ENCODE measurements at places on chromosomes 3 and 15. TPM values are rescaled to one million over a fixed set of nuclear protein-coding genes. Genes with fewer than 3 reads are reported as not detected.

STRC gene
- not detected for total RNA-seq

CCDC32 gene
- total RNA-seq: 15.6 TPM

DNA sequence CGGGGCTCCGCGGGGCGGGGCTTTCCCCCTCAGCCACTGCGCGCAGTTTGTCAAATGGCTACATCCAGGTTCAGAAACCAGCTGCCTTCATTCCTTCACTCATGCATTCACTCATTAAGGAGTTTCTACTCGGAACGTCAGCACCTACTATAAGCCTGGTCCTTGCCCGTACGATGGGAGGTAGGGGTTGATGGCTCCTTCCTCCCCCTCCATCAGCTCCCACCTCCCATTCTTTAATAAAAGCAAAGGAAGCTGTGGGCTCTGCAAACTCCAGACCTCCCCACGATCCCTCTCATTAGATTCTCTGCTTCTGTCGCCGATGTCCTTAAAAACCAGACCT, 267 bp upstream of the CFAP92 start:
- no peak for DNase-seq

ZNF660 gene
- total RNA-seq: 0.49 TPM

- DNase-seq: no peak
These were observed 20.4 kb downstream of the SPTSSB start for GRCh38 chr3:161350916-161351315.

ZNF710 gene
- total RNA-seq: 5.4 TPM

DNA sequence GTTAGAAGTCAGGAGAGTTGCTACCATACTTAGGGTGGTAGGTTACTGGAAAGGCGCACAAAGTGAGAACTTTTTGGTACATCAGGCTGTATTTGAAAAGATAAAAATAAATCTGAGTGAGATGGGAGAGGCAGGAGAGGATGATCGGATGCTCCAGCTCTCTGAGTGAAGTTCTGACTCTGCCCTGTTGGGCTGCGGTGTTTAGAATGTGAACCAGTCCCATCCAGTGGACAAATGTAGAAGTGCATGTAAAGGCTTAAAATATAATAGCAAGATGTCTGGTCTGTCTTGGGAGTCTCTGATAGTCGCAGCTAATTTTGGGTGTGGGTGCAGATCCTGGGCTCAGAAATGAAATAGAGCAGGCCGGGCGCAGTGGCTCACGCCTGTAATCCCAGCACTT, 30.4 kb downstream of the ACKR2 start:
- DNase-seq: no peak

CCR5 gene
- total RNA-seq: 0.49 TPM

GRCh38 chr3:32443478-32443877, 51.8 kb downstream of the CMTM7 start:
- DNase-seq: no peak

DNA sequence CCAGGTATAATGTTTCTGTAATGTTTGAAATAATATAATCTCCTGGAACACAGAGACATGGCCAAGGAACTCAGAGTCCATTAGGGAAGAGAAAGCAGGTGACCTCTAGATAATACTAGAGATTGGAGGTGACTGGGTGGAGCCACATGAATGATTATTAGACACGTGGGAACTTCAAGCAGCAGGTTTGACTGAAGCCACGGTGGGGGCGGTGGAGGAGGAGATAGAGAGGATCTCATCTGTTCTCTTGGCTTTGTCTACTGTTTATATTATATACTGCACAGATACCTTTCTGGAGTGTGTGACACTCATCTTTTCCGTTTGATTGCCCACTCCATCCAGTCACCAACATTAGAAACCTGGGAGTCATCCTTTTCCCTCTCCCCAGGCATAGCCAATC, 33.7 kb downstream of the KIF7 start:
- DNase-seq: no peak

DNA sequence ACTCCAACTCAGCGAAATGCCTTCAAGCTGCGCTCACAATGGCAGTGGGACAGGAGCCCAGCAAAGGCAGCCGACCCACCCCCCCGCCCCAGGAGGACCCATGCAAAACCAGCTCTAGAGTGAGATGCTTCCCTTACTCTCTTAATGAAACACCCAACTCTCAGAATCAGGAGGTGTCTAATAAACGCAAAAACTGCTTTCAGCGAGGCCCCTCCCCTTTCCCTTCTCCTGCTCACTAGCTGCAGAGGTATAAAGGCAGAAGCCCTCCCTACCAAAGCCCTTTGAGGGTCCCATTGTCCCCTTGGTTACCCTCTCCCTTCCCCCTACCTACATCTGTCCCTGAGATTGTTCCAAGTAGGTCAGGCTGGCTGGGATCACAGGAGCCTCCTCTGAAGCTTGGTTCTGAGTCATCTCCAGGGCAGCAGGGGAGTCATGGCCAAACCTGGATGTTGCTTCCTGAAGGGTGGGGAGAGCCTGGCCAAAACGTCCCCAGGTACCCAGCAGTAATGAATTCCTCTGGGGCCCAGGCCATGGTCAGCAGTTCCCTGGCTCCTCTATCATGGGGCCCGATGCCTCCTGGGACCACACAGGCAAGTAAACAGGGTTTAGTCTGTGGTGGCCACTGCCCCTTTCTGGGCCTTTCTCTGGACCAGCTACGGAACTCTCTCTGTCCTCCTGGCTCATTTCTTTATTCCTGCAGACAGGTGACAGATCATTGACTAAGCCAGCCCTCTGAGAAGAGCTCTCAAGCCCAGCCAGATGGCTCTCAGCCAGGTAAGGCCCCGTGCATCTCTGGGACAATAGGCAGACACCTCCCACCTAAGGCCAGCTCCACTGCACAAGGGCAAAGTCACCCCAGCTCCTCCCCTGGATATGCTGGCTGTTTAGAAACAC, 8.6 kb downstream of the KLHL25 start:
- DNase-seq: no peak

ASB14 gene
- 9.0 TPM for total RNA-seq

GRCh38 chr3:40961104-40961857, 238.0 kb upstream of the CTNNB1 start:
- DNase-seq: no peak

GRCh38 chr3:195337747-195338146, 66.8 kb upstream of the XXYLT1 start:
- DNase-seq: no peak

GRCh38 chr3:97821287-97821773, 481 bp upstream of the CRYBG3 start:
- peak; percentile 78 for DNase-seq

- DNase-seq: no peak
These were observed 39.6 kb upstream of the LAMP3 start for GRCh38 chr3:183202004-183202722.

DNA sequence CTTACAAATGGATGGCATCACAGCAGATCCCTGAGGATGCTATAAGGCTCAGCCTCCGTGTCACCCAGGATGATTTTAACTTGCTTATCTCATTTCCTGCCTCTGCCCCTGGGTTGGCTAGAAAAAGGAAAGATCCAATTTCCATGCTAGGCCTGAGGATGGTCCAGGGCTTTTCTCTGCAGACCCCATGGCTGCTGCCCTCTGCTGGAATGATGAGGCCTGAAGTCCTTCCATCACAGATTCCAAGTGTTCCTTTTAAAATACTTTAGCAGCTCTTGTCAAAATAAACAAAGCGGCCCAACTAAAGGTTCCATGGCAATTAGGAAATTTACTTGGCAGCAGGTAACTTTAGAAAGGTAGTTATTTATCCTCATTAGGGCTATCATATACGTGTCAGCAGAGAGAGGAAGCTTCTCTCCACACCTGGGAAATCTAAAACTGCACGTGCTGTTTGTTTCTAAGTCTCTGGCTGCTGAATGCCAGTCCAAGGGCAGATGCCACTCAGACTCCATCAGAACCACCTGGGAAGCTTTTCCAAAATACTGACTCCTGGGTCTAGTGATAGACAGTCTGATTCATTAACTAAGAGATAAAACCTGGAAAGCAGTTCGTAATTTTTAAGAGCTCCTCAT, 401.9 kb upstream of the IL12A start:
- no peak for DNase-seq

DNA sequence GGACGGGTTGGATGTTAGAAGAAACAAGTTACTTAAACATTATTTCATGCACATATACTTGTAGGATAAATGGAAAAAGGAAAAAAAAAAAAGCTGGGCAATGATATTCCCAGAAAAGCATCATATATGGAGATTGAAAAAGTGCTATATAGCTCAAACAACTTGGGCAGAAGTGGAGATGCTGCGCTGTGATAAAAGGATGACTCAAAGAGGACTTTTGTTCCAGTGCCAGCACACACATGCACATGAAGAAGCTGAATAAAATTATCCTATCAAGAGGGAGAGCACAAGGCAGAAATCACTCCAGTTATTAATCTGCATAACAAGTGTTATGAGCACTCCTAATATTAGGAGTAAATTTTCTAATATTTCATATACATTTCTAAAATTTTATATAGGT, 30.9 kb downstream of the FRMD4B start:
- no peak for DNase-seq

HPS3 gene
- 5.3 TPM for total RNA-seq

SEMA3G gene
- total RNA-seq: 12.3 TPM

GRCh38 chr15:90929246-90930019, 2.9 kb downstream of the HDDC3 start:
- DNase-seq: no peak

DNA sequence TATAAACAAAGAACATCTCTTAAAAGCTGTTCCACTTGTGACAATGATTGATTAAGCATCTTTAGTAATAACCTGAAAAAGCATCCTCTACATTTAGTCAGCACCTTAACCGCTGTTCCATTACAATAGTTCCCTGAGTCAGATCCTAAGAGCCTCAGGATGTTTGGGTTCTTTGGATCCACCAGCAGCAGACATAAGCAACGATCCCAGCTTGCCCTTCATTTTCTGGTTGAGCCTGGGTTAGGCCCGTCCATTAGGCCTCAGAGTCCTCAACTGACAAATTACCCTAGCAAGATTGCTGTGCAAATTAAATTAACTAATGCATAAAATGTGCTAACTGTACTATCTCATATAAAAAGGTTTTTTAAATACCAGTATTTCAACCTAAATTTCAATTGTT, 42.3 kb upstream of the ROBO1 start:
- no peak for DNase-seq

ECT2 gene
- 6.3 TPM for total RNA-seq

DNA sequence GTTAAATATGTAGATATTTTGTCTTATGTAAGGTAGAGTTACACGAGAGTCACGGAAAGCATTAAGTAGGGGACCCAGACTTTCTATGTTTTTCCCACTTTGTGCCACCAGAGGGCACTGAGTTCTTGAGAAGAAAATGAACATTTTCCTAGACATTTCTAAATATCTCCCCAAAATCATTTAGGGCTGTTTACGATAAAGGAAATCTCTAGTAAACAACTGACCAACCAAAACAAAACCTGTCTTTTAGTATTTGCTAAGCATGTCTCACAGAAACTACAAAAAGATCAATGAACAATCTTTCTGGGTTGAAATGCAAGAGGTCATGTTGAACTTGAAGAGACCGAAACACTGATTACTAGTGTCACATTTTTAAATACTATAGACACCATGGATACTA, 16.1 kb downstream of the POU1F1 start:
- no peak for DNase-seq

DNA sequence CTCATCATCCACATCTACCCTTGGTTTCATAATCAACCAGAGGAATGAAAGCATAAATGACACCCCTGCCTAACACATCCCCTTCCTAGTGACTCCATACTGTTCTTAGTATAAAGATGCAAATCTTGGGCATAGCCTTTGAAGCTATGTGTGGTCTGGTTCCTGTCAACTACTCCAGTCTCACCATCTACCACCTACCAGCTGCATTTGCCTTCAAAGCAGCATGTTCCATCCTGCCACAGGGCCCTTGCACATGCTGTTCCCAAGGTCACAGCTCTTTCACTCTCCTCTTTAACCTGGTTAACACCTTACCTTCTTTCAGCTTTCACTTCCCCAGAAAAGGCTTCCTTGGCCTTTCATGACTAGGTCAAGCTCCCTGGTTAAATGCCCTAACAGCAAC, 62.3 kb upstream of the ARHGEF3 start:
- no peak for DNase-seq

- DNase-seq: no peak
These were observed 87.2 kb downstream of the EBLN2 start for GRCh38 chr3:73148682-73149081.

DNA sequence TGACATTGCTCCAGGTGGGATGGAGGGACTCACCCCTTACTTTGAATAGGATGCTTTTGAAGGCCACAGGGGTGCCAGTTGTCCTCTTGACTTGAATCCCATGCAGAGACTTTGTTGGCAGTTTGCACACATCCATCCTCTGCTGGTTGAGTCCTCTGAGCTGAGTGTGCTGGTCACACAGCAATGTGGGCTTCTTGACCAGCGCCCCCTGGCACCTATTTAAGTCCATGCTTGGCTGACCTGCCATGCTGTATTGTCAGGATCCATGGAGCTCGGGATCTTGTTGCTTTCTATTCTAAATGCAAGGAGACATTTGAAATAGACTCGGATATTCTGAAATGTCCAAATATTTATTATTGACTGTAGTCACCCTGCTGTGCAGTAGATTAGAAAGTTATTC, 19.8 kb downstream of the RAB7A start:
- DNase-seq: no peak

DNA sequence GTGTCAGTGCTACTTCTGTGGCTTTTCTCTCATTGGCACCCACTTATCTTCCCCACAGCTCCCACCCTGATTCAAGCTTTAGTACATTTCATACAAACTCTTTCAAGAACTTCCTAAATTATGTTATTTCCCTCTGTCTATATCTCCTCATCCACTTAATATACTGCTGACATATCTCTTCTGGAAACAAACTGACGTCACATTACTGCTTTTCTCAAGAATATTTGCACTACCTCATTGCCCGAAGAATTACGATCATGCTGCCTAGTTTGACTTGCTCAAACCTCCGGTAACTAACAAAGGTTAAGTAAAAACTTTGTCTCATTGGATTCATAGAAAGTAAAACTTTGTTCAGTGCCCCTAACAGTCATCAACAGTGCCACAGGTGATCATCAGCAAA, 76.5 kb downstream of the STAC start:
- DNase-seq: no peak

FILIP1L gene
- 41.3 TPM for total RNA-seq

GRCh38 chr3:53726643-53727042, 119.6 kb downstream of the CHDH start:
- DNase-seq: no peak

GRCh38 chr3:49648354-49649019, 25.7 kb upstream of the APEH start:
- DNase-seq: no peak

DNA sequence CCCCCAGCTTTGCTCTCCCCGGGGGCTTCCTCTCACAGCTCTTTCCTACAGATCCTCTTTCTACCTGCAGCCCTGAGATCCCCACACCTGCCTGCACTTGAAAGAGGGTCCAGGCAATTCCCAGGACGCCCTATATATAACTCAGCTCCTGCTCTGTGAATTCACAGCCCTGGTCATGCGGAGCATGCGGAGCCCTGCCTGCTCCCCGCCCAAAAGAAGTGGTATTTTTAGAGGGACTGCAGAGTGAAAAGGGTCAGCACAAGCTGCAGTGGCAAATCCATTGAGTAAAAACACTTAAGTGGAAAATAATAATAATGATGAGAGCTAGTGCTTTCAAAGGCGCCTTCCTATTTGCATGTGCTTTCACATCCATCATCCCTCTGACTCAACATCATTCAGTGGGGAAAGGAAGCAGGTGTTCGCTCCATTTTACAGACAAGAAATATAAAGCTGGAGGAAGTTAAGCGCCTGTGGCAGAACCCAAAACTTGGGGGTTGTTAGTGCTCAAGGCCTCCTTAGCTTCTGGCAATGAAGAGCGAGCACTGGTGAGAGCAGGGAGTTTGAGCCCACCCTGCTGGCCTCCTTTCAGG, 76.3 kb upstream of the LIPC start:
- DNase-seq: no peak
